ENCODE measurements at places on chromosomes 2 and 18.

DNA sequence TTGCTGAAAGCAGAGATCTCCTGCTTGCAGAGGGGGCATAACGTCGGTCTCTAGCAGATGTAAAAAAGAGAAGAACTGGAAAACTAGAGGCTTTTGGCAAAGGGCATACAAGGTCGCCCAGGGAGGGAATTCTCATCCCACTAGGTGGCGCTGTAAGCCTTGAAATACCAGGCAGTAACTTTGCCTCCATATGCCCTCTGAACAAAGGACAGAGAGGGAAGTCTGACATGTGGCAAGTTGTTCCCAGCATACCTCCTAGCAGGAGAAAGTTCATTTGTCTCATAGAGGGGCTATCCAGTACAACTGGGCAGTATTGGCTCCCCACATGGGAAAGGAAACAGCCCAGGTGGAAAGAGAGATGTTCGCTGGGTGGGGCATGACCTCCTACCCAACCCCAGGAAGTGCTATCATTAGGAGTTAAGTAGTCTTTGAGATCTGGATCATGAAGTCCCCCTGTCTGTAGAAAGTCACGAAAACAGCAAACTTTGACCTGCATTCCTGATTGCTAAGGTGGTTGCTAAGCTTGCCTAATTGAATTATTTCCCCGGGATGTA, 39.9 kb downstream of the STK17B start:
- DNase-seq: peak; percentile 79

DNA sequence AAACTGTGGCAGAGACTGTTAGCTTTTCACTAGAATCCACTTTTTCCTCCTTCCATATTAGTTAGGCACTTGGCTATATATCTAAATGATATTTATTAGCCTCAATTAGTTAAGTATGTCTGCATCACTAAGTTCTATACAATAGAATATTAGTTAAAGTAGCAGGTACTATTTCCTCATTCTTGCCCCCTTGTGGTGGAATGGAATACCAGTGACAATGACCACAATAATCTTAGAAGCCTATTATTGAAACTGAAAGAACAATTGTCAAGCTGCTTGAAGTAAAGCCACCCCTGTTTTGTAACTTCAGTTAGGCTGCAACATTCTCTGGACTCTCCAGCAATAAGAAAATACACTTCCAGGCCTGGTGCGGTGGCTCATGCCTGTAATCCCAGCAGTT, 476.3 kb upstream of the VWC2L start:
- DNase-seq: peak; percentile 8

- peak; percentile 69 for DNase-seq
Observed at GRCh38 chr18:10524507-10525370, 1.1 kb upstream of the NAPG start.

- no peak for DNase-seq
Observed at GRCh38 chr2:240269380-240269779, 128.9 kb upstream of the OTOS start.

DNA sequence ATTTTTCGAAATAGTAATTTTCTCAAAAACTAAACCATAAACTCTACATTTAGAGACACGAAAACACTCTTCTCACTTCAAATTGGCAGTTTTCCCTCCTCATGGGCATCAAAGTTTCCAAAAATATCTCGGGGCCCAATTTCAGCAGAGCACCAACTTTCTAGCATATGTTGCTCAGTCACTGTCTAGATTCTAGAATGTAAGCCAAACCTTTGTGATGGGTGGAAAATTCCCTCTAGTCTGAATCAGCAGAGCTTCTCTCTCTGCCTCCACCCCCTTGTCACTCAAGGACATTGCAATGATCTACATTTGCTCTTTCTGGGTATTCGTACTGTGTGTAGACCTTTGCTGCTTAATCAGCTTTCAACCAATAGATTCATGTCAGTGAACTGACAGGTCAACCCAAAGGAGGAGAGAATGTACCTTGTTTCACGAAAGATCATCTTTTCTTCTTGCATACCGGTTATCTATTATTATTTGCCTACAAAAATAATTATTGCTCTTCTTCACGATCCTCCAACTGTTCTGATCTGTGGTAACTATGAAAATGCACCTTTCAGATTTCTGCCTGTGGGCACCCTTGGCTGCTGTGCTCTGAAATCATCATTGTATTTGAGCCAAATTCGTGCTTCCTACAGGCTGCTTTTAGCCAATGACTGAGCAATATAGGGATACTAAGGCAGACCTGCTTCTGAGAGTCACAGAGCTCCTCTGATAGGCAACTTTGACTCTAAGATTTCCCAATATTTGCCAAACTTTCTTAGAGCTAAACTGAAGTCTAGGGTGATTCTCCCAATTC, 38.7 kb upstream of the GLS start:
- no peak for DNase-seq

GRCh38 chr2:240394549-240394948, 40.9 kb upstream of the GPC1 start:
- DNase-seq: no peak

- DNase-seq: no peak
Observed at GRCh38 chr2:232593982-232594381, 39.4 kb upstream of the EFHD1 start.

DNA sequence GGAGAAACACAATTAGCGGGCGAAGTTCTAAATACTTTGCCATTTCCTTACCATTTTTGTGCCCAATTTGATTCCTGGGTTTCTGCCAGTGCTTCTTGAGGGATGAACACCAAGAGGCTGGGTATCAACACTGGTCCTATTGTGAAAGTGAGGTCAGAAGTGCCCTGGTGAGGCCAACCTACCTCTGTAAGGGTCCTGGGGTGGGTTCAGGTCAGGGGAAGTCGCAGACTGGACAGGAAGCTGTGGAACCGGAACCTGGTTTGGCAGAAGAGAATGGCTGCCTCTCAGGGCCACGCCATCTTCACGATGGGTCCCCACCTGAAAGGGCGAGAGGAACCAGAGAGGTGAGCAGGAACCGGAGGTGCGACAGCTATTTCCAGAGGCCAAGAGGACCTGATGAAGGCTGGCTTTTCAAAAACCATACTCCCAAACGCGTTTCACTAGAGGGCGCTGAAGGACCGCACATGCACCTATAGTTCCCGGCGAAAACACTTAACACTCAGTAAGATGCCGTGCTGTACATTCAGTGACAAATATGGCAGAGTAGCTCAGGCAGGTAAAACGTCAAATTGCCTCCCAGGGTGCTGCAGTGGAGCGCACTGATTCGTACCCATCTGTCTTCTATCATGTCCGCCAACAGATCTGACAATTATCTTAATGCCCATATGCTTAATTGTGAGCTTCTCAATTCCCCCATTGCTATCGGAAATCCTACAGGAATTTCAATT, 275.3 kb upstream of the CCDC68 start:
- DNase-seq: peak; percentile 85

DNA sequence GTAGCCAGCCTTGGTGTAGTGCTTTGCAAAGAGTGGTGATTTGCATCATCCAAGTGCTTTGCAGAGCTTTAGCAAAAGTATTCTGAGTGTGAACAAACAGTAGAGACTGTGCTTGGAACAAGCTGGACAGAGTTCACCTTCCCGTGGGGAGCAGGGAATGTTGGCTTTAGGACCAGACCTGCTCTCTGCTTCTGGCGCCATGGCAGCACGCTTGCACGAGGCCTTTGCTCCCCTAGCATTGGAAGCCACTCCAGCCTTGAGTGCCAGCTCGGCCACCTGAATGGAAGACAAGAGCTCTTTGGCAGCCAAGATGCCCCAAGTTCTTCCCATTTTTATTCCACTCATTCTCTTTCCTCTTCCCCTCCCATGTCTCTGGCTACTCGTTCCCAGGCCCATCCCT, 250.8 kb upstream of the OSR1 start:
- no peak for DNase-seq

DNA sequence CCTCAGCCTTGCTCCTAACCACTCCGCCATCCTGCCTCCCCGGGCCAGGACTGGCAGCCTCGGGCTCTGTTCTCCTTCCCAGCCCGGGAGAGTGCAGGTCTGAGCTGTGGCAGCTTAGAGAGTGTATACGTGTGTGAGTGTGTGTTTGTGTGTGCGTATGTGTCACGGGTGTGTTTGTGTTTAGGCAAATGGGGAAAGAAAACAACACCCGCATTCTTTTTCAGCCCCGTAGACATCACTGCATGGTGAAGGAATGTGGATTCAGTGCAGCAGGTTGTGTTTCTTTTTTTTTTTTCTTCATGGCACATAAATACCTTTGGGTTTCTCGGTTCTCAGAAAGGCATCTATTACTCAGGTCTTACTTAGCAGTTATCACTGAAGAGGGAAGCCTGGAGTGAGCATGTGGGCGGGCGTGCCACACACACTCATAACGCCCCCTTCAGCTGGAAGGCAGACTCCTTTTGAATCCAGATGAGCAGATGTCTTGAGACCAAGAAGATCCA, 44.2 kb downstream of the GLI2 start:
- no peak for DNase-seq
